ENCODE measurements at places on chromosomes 3 and 15. TPM values are rescaled to one million over a fixed set of nuclear protein-coding genes. Genes with fewer than 3 reads are reported as not detected.

The UROC1 gene
- total RNA-seq = not detected

The FBXO40 gene
- total RNA-seq = not detected

The ANKRD63 gene
- total RNA-seq = not detected

The OTOL1 gene
- total RNA-seq = not detected

The EOMES gene
- total RNA-seq = 1.2 TPM

The LSG1 gene
- 41.5 TPM for total RNA-seq

DNA sequence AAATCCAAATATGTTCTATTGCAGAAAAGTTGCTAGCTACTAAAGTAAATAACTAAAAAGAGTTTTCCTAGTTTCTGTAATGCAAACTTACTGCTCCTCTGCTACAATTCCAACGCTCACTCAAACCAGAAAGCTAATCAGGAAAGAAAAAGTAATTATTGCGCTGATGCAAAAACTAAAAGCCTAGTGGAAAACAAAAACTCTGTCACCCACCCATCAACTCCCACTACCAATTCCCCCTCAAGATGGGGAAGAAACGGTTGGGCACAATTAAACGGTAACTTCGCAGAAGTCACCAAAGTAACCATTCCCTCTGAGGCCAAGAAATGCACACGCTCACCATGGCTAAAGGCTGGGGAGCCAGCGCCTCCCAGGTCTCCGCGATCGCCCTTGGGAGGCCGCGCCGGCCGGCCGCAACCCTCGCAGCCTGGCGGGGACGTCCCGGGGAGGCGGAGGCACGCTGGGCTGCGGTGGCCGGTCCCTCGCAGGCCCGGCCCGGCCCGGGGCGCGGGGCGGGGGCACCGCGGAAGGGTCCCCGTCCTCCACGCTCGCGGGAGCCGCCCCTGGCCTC lies 684 bp downstream of the SLTM start:
- peak overlapping the region; percentile 97 for H3K27ac ChIP-seq
- peak overlapping the region; percentile 59 for H3K4me3 ChIP-seq
- H3K36me3 ChIP-seq = peaks cover 9% of the 10 kb centered on the region
- H3K4me1 ChIP-seq = peaks cover 22% of the 10 kb centered on the region
- H3K27me3 ChIP-seq = no peaks in the 10 kb centered on the region
- no peak for DNase-seq

DNA sequence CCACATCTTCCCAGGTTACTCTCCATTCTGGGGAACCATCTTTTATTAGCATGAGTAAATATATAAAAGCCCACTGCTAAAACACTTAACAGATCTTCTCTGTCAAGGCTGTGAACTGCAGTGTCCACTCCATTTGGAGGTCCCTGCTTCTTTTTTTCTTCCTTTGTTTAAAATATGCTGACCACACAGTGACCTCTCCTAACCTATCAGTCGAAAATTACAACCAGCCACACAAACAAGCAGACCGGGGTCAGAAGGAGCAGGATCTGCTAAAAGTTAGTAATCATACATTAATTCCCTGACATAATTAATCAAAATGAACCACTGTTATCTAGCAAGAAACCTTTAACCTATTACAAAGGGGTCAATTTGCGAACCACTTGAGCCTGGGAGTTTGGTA lies 427.9 kb upstream of the NR2F2 start:
- H3K27me3 ChIP-seq = no peaks in the 10 kb centered on the region
- no peaks in the 10 kb centered on the region for H3K4me1 ChIP-seq
- no peak overlapping the region for H3K27ac ChIP-seq
- no peaks in the 10 kb centered on the region for H3K36me3 ChIP-seq

DNA sequence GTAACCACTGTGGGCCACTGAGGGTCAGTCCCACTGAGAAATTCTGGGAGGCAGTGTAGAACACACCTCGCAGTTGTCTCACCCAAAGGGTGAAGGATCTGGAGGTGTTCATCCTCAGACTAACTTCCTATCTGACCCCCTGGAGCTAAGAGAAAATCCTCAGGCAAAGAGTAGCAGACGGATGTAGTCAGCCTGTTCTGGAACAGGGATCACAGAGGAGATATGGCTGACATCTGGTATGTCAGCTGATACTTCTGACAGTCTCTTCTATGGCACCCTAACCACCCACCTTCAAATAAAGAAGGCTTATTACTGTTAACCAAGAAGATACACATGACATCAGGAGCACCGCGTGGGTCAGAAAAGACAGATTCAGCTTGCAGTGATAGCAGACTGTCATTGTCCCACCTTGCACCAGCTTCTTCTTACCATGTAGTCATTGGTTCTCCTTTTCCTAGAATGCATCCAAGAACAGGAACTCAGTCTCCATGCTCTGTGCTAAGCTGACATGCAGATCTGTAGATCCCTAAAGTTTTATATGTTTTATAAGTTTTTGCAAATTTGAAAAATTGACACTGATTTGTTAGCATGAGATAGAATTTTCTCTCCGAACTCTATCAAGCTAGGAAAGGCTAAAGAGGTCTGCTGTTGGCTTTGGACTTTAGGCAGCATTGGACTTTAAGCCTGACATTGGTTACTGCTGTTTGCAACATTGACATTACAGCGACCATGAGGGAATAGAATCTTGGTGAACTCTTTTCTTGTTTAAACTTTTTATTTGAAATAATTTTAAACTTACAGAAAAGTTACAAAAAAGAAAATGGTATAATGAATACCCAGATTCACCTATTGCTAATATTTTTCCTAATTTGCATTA lies 60.4 kb downstream of the KBTBD12 start:
- no peak overlapping the region for H3K4me3 ChIP-seq
- H3K27ac ChIP-seq = no peak overlapping the region
- H3K4me1 ChIP-seq = no peaks in the 10 kb centered on the region
- no peak for DNase-seq
- no peaks in the 10 kb centered on the region for H3K36me3 ChIP-seq
- no peaks in the 10 kb centered on the region for H3K27me3 ChIP-seq

DNA sequence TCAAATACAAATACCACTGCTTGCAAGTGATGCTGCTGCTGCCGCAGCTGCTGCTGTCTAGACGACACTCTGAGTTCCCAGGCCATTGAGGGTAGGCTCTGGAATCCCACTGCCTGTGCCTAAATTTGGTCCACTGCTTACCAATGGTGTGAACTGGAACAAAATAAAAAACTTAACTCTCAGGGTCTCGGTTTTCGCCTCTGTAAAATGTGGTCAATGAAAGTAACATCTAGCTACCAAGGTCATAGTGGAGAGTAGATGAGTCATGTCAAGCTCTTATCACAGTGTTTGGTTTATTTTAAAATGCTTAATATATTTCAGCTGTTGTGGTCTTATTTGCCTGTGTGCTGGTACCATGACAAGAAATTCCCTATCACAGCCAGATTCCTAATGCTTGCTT lies 299.3 kb downstream of the CLSTN2 start:
- no peak overlapping the region for H3K27ac ChIP-seq
- no peak overlapping the region for H3K4me3 ChIP-seq
- DNase-seq = no peak

- H3K27ac ChIP-seq = no peak overlapping the region
- no peaks in the 10 kb centered on the region for H3K4me1 ChIP-seq
- no peak overlapping the region for H3K4me3 ChIP-seq
- DNase-seq = no peak
Observed at GRCh38 chr15:88022716-88023115, 233.8 kb downstream of the NTRK3 start.

GRCh38 chr3:164235289-164236028 lies 842.8 kb downstream of the SI start:
- H3K27ac ChIP-seq = no peak overlapping the region
- no peak for DNase-seq
- H3K4me1 ChIP-seq = no peaks in the 10 kb centered on the region

DNA sequence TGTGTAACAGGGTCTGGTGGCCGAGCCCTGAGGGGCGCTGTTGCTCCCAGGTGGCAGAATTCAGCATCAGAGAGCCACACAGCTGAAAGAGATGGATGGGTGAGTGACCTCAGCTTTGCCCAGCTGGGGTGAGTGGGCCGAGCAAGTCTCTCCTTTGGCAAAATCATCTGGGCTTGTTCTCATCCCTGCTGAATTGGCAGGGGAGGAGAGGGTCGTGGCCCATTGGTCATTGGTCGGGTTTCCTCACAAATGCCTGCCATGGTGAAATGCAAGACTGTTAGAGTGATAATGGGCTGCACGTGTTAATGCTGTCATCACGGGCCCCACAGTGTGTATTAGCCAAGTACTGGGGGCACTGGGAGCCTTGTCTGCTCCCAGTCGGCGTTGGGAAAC lies 15.9 kb downstream of the ABHD2 start:
- H3K4me3 ChIP-seq = no peak overlapping the region
- DNase-seq = no peak
- H3K4me1 ChIP-seq = peaks cover 68% of the 10 kb centered on the region
- peak overlapping the region; percentile 75 for H3K27ac ChIP-seq
- peaks cover 3% of the 10 kb centered on the region for H3K36me3 ChIP-seq

DNA sequence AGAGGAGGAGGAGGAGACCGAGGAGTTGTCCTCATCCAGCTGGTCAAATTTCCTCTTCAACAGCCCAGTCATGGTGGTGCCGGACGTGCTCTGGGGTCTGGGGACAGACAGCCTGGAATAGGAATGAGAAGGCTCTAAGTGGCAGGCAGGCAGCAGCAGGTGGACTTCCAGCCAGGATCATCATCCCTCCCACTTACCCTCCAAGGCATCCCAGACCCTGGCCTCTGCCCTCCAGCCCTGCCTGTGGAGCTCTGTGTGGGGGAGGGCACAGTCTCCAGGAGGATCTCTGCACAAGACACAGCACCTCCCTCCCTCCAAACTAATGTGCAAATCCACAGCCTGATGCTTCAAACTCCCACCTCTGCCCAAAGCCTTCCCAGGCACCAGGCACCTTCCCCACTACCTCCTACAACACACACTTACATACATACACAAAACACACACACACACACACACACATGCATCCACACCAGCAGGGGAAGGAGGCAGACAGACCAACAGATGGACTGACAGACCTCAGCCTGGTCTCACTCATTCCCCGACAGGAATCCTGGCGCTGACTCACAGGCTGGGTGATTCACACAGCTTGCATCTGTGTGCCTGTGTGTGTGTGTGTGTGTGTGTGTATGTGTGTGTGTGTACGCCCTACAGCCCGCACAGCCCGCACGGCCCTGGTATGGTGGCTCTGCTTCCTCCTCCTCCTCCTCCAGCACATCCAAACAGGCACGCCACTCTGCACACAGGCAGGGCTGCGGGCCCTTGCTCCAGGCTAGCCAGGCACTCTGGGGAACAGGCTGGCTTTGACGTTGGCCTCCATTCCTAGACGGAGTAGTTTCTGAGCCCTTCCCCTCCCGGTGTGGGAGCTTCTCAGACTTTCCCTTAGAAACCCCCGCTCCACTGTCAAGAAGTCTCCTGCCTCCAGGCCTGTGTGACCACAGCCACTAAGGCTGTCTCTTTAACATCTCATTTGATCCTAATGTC lies 6.5 kb downstream of the CSRNP1 start:
- H3K4me1 ChIP-seq = peaks cover 96% of the 10 kb centered on the region
- no peaks in the 10 kb centered on the region for H3K27me3 ChIP-seq
- peak overlapping the region; percentile 99 for H3K27ac ChIP-seq

GRCh38 chr3:170699158-170700053 lies 113.5 kb upstream of the SLC7A14 start:
- no peak for DNase-seq
- no peak overlapping the region for H3K4me3 ChIP-seq
- no peaks in the 10 kb centered on the region for H3K27me3 ChIP-seq
- H3K27ac ChIP-seq = no peak overlapping the region

DNA sequence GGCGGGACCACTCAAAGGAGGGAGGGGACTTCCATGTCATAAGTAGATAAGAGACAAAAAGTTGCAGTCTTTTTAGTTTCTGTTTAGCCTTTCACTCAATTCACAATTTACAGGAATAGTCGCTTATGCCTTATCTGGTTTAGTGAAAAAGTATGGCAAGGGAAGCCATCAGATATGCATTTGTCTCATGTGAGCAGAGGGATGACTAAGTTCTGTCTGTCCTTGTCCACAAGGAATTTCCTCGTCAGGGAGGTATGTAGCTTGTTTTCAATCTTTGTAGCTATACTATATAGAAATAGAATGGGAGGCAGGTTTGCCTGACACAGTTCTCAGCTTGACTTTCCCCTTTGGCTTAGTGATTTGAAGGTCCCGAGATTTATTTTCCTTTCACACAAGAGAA lies 882.8 kb downstream of the NAALADL2 start:
- no peak overlapping the region for H3K4me3 ChIP-seq
- DNase-seq = no peak
- no peak overlapping the region for H3K27ac ChIP-seq
- no peaks in the 10 kb centered on the region for H3K4me1 ChIP-seq
- no peaks in the 10 kb centered on the region for H3K36me3 ChIP-seq
- no peaks in the 10 kb centered on the region for H3K27me3 ChIP-seq

GRCh38 chr3:174308736-174309135 lies 550.4 kb upstream of the NAALADL2 start:
- DNase-seq = no peak
- H3K4me3 ChIP-seq = no peak overlapping the region
- H3K27ac ChIP-seq = no peak overlapping the region
- no peaks in the 10 kb centered on the region for H3K4me1 ChIP-seq
- H3K27me3 ChIP-seq = no peaks in the 10 kb centered on the region
- H3K36me3 ChIP-seq = no peaks in the 10 kb centered on the region

- peaks cover 17% of the 10 kb centered on the region for H3K4me1 ChIP-seq
- H3K4me3 ChIP-seq = no peak overlapping the region
- no peaks in the 10 kb centered on the region for H3K27me3 ChIP-seq
- no peak for DNase-seq
Observed at GRCh38 chr3:194304186-194304917, 46.8 kb downstream of the CPN2 start.

DNA sequence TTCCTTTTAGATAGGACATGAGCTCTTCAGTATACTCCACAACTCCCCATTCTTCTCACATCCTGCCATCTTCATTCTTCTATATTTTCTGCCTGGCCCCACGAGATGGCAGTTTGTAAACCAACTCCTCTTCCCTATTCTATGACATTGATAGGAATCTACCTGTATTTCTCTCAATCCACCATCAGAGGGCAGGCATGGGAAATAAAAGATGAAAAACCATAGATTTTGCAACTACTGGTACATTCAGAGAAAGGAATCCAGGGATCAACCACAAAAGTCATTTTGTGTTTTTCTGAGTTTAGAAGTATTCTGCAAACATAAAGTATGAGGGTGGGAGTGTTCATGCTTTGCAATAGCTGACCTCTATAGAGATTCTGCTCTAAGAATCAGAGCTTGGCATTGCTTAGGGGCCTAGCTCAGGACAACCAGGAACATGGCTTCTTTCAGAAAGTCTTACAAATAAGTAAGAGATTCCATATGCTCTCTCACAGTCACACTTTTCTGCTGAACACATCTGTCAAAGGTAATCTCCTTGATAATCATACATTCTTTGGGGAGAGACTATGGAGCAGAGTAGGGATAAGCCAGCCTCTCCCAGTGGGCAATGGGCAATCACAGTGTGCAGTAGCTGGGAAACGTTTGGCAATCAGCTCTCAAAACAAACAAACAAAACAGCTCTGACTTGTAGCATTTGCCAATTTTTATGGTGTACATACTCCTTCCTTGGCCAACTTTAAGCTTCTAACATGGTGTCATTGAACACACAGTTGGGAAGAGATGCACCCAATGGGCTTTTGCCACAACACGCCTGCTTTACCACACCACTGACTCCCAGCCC lies 43.1 kb upstream of the SLC25A36 start:
- no peaks in the 10 kb centered on the region for H3K4me1 ChIP-seq
- H3K27ac ChIP-seq = no peak overlapping the region
- no peak overlapping the region for H3K4me3 ChIP-seq
- H3K36me3 ChIP-seq = no peaks in the 10 kb centered on the region
- no peaks in the 10 kb centered on the region for H3K27me3 ChIP-seq
- DNase-seq = no peak

All from upper lobe of left lung (tissue), 6 donors.